Muscle of leg (tissue), 16 donors: ENCODE measurements at places on chromosomes 11 and 22. TPM values are rescaled to one million over a fixed set of nuclear protein-coding genes. Genes with fewer than 3 reads are reported as not detected.
A peak's percentile ranks its signal among the peaks of the same experiment; 100 is the strongest.

Gene NCR3LG1
- polyA plus RNA-seq = 0.36 TPM

Gene BTBD18
- 0.12 TPM for polyA plus RNA-seq

Gene INS
- not detected for polyA plus RNA-seq

Gene CD6
- polyA plus RNA-seq = 2.0 TPM

Gene GGTLC3
- polyA plus RNA-seq = not detected

Gene PHETA2
- 28.2 TPM for polyA plus RNA-seq

Gene ZNF280A
- polyA plus RNA-seq = not detected

Gene ZNF214
- 2.6 TPM for polyA plus RNA-seq

Gene VWCE
- 4.5 TPM for polyA plus RNA-seq

Gene FAM83F
- polyA plus RNA-seq = 0.82 TPM

GRCh38 chr11:121626507-121626875, 173.7 kb upstream of the SORL1-AS1 start:
- DNase-seq = no peak

DNA sequence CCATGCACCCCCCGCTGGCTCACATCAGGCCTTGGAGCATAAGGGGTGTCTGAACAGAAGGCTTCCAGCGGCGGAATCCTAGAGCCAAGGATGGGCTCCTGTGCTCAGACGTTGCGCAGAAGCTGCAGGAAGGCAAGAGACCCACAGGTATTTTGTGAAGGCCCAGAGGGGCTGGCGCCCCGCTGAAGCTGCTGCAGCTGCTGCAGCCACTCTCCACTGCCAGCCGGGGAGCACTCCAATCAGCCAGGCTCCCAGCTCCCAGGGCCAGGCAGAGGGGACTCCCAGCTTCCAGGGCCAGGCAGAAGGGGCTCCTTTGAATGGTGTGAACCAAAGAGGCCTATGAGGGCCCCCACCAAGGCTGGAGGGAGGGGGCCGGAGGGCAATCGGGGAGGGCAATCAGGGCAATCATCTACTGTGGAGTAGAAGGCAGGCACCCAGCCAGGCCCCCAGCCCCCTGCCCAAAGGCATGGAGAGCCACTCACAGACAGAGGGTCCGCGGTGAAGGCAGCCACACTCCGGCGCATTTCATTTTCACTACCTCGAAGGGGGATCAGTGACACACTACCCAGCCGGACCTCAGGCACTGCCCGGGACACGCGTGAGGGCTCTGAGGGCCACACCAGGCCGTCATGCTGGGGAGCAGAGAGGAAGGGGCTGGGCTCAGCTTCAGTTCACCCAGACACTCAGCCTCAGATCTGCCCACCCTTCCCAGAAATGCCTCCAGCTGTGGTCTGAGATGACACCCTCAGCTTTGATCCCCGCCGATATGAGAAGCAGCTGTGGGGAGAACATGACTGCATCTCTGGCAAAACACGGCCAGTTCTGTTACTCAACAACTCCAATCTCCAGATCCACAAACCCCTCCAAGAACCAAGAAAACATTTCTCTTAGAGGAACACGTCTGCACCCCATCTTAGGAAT, 11.6 kb upstream of the PDE2A start:
- peak; percentile 83 for DNase-seq

DNA sequence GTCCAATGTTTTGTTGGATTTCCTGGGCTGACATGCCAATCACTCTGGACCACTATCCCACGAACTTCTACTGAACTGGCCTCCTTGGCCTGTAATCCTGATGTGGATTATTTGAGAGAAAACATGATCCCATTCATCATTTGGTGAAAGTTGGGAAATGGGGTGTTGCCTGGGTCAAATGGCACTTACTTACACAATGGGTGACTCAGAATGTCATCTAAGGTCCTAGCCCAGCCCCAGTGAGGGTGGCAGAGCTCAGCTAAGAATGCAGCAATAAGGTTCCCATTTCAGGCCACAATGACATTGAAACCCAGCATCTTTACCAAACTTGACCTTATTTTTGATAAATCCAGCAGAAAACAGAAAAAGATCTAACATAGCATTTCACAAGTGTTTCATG, 8.0 kb upstream of the DSCAML1 start:
- DNase-seq = no peak

- peak; percentile 59 for DNase-seq
These were observed 115.1 kb upstream of the RASSF10 start for GRCh38 chr11:12893787-12894672.

GRCh38 chr11:113105592-113105991, 144.4 kb downstream of the NCAM1 start:
- no peak for DNase-seq

DNA sequence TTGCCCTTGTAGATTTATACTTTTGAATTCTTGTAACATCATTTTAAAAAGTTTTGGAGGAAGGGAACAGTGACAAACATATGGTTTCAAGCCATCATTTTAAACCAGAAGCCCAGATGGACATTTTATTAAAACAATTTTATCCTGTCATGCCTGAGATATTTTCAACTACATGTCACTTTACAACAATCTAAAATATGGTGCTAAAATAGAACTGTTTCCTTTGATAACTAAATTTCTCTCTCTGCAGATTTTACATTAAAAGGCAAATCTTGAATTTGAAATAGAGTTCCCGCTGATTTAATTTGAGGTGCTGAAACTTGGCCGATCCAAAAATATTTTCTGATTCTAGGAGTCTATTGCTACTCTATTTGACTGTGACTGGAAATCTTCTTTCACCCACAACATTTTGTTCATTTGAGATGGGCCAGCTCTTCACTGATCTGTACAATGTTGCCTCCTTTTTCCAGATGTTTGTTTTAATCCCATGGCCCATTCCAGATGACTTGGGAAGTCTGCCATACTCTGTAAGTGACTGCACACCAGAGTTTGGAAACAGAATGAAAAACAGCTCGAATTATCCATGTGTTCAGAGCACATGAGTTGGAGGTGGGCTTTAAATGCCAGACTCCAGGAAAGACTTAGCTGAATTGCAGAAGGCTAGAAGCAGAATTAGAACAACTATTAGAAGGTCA, 402.5 kb downstream of the TMEM135 start:
- peak; percentile 96 for DNase-seq

- DNase-seq = no peak
These were observed 37.4 kb upstream of the ZBED5 start for GRCh38 chr11:10895285-10895684.

- no peak for DNase-seq
These were observed 139.1 kb downstream of the SLC17A6 start for GRCh38 chr11:22477312-22477711.

GRCh38 chr22:26995235-26995634, 337.8 kb downstream of the MIAT start:
- DNase-seq = peak; percentile 85

- DNase-seq = no peak
These were observed 138.2 kb downstream of the COMMD9 start for GRCh38 chr11:36150986-36151385.

- DNase-seq = no peak
These were observed 91.3 kb downstream of the DHCR7 start for GRCh38 chr11:71356904-71357303.

DNA sequence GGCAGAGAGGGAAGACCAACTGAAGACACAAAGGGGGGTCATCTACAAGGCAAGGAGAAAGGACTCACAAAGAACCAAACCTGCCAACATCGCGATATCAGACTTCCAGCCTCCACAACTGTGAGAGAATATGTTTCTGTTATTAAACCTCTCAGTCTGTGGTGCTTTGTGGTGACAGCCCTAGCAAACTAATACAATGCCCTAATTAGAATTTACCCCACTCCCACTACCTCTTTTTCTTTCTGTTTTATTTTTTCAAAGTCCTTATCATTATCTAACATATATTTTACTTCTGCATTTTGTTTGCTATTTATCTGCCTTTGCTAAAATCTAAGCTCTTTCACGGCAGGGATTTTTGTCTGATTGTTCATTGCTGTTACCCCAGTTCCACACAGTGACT, 2.5 kb upstream of the OR52D1 start:
- no peak for DNase-seq

GRCh38 chr11:118646393-118646792, 33.1 kb downstream of the TREH start:
- no peak for DNase-seq

DNA sequence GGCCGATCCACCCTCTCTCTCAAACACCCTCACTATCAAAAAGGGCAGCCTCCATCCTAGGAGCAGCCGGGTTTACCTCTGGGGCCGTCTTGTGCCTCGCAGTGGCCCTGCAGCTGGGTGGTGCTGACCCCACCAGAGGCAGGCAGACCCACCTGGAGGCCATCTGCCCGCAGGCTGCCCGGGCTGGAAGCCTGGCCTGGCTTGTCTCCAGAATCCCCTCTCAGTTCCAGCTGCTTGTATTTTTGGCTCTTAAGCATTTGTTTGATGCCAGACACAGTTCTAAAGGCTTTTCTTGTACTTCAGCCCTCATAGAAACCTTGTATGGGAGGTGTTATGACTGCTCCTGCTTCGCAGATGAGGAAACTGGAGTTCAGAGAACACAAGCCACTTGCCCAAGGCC, 4.2 kb upstream of the NFAM1 start:
- DNase-seq = peak; percentile 45

- no peak for DNase-seq
These were observed 467 bp downstream of the ESS2 start for GRCh38 chr22:19143967-19144400.

DNA sequence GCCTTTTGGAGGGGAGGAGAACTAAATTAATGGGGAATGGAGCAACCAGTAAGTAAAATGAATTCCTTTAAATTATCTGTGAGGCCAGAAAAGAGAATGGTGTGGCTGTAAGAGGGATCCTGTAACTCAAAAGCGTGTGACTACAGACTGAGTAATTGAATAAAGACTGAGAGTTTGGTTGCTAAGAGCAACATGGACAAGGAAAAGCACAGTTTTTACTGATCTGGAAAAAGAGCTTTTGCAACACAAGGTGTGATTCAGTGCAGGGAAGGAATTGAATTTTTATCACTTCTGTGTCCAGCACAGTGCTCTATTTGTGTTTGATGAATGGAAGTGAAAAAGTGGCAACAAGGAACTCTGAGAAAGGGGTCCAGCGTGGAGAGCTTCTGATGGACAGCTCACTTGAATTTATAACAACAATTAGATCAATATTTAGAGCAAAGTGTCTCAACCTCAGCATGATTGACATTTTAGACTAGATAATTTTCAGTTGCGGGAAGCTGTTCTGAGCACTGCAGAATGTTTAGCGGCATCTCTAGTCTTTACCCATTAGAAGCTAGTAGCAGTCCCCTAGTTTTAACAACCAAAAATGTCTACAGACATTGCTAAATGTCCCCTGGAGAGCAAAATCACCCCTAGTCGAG, 202.8 kb upstream of the BDNF start:
- no peak for DNase-seq

- no peak for DNase-seq
These were observed 207.5 kb upstream of the NCAM1 start for GRCh38 chr11:112753706-112754105.

DNA sequence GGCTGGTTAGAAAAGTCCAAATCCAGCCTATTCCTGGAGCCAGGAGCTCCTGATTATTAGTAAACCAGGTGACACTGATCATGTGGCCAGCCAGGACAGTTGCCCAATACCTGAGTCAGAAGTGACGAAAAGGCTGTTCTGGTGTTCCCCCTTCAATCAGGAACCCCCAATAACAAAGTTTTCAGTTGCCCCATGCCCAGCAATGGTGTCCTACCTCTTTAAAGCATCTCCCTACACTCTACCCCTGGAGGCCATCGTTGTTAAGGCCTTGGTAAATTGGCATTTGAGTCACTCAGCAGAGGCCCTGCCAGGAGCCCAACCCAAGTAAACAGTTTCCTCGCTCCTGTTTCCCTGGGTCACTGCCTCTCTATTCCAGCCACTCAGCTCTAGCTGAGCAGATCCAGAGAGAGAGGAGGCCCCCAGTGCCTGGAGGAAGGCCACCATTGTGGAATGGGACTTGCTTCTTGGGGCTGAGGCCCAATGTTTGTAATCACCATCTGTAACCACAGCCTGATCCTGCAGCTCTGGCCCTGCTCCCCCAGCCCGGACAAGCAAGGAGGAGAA, 25.0 kb downstream of the ARHGAP1 start:
- peak; percentile 76 for DNase-seq

GRCh38 chr11:62682518-62682917, 3.6 kb upstream of the UBXN1 start:
- DNase-seq = no peak

DNA sequence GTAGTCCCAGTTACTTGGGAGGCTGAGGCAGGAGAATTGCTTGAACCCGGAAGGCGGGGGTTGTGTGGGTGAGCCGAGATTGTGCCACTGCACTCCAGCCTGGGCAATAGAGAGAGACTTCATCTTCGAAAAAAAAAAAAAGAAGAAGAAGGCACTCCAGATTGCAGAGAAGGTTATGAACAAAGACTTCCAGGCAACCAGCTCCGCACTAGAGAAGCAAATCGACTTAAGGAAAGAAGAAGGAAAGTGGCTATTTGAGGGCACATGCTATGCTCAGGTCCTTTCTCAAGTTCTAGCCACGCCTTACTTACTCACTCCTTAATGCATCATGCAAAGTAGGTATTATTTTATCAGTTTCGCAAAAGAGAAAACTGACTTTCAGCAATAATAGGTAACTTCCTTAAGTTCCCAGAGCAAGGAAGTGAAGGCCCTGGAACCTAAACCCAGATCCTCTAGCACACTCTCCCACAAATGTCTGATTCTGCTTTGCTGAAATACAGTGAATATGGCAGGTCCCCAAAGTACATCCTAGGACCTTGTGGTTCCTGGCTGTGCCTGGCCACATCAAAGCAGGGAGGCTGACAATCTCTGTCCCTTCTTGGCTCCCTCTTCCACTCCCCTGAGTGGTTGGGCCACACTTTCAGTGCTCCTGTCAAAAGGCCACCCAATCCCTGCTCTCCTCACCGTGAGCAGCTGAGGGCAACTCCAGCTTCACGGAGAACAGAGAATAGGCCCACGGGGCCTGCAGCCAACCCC, 14.2 kb downstream of the CD3E start:
- DNase-seq = no peak

DNA sequence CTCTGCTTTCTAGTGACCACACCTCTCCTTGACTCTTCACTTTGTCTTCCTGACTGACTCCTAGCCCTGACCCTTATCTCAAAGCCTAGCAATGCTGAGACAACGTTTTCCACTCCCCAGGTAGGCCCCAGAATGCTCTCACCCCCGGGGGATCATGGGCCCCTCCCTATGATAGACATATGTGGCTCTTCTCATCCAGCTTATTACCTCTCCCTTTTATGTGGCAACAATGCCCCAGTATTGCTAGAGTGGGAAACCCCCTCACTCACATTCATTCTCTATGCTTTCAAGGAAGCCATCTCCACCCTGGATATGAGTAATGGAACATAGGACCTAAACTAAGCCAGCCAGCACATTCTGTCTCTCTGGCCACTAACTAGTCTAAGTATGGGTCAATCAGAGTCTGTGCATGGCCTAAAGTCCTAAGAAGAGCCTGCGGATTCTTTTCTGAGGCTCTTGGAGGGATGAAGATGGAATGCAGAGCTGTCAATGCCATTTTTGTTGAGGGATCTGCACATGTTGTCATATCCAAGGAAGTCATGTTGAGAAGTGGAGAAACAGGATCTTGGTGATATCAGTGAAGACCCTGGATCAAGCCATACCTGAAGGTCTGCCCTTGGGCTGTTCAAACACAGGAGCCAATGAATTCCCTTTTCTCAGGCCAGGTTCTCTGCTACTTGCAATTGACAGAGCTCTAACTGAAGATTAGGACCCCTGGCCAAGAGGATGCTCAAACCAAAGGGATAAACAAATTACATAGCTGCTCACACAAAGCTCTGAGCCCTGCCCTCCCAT, 79.8 kb upstream of the GRK3 start:
- DNase-seq = no peak

- DNase-seq = peak; percentile 33
These were observed 270.2 kb downstream of the CTTN start for GRCh38 chr11:70668204-70669202.
